ENCODE measurements at places on chromosomes 1 and 21. TPM values are rescaled to one million over a fixed set of nuclear protein-coding genes. Genes with fewer than 3 reads are reported as not detected.

NDUFV3 gene
- 39.7 TPM for polyA plus RNA-seq

TMEM35B gene
- polyA plus RNA-seq, result 51.8 TPM

NVL gene
- 16.5 TPM for polyA plus RNA-seq

FCRL1 gene
- polyA plus RNA-seq, result not detected

LRRC71 gene
- polyA plus RNA-seq, result not detected

SLC9C2 gene
- polyA plus RNA-seq, result 1.1 TPM

CA14 gene
- polyA plus RNA-seq, result 6.0 TPM

ZNF683 gene
- polyA plus RNA-seq, result not detected

CELA3B gene
- polyA plus RNA-seq, result not detected

TESK2 gene
- polyA plus RNA-seq, result 6.2 TPM

RYR2 gene
- 0.33 TPM for polyA plus RNA-seq

SPRR3 gene
- polyA plus RNA-seq, result 0.72 TPM

S100A12 gene
- polyA plus RNA-seq, result 1.1 TPM

IVL gene
- not detected for polyA plus RNA-seq

NUDT17 gene
- 1.3 TPM for polyA plus RNA-seq

AGBL4 gene
- 0.50 TPM for polyA plus RNA-seq

CR1L gene
- not detected for polyA plus RNA-seq

IRF6 gene
- 31.0 TPM for polyA plus RNA-seq

OPRD1 gene
- polyA plus RNA-seq, result 0.08 TPM

TMEM269 gene
- not detected for polyA plus RNA-seq

ESPN gene
- 48.4 TPM for polyA plus RNA-seq

SPRR2A gene
- polyA plus RNA-seq, result not detected

SELE gene
- not detected for polyA plus RNA-seq

GPR25 gene
- not detected for polyA plus RNA-seq

POGZ gene
- polyA plus RNA-seq, result 12.9 TPM

PGLYRP4 gene
- not detected for polyA plus RNA-seq

COL16A1 gene
- polyA plus RNA-seq, result 90.2 TPM

MEGF6 gene
- 21.9 TPM for polyA plus RNA-seq

SPTA1 gene
- not detected for polyA plus RNA-seq

CFHR3 gene
- 1.7 TPM for polyA plus RNA-seq

SYT14 gene
- polyA plus RNA-seq, result 0.29 TPM

LRRC39 gene
- polyA plus RNA-seq, result 1.1 TPM

AADACL3 gene
- not detected for polyA plus RNA-seq

CLDN8 gene
- polyA plus RNA-seq, result 0.64 TPM

ZMYND12 gene
- 0.74 TPM for polyA plus RNA-seq

Measured in hepatocyte (in vitro differentiated cells).